ENCODE measurements at places on chromosomes 1 and 21.

GRCh38 chr1:66778969-66779368 is 22.1 kb downstream of the INSL5 start:
- DNase-seq, result no peak

DNA sequence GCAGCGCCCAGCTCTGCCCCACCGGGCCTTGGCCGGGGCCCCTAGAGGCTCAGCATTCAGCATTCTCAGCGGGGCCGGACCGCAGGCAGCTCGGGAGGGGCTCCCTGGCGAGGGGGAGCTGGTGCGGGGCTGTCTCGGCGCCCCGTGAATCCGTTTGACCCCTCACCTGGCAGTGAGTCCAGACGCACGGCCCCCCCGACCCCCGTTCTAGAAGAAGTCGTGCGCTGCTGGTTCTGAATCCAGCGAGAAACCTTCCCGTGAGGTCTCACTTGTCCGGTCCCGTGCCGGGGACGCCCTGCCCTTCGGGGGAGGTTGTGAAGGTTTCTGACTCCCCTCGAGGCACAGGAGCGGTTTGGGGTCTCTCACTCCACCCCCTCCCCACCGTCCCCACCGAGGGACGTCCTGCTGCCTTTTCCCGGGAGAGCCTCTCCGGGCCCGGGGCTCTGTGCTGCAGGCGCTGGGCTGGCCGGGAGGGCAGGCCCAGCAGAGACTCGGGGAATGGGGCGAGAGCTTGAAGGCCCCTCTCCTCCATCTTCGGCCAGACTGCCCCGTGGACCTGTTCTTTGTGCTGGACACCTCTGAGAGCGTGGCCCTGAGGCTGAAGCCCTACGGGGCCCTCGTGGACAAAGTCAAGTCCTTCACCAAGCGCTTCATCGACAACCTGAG is 655 bp downstream of the COL6A1 start:
- DNase-seq, result no peak

DNA sequence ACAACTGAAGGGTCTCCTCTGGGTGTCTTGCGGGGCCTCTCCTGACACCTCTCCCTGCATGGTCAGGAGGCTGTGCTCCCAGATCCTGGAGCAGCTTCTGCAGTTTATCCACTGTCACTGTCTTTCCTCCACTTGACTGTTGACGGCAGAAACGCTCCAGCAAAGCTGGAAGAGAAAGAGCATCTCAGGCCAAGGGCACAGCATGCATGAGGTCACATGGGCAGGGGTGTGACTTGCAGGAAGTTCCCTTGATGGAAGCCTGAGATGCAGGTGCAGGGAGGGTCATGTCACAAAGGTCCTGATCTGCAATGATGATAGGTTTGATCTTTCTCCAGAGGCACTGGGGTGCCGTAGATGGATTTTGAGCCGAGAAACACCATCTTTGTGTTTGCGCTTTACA is 23.3 kb downstream of the SLC44A3 start:
- DNase-seq, result no peak

- peak; percentile 85 for DNase-seq
Observed at GRCh38 chr1:17236779-17237560, 11.9 kb upstream of the PADI3 start.

- no peak for DNase-seq
Observed at GRCh38 chr1:150548632-150549495, at the start of gene ADAMTSL4. Gene ADAMTSL4, plus strand, starts transcription at chr1:150549408. Its CDS starts 2,881 bp downstream, at chr1:150552289.

- DNase-seq, result no peak
Observed at GRCh38 chr1:100027212-100027611, 57.4 kb downstream of the SLC35A3 start.

- DNase-seq, result no peak
Observed at GRCh38 chr1:155078469-155079209, at the start of gene EFNA3. Gene EFNA3, plus strand, starts transcription at chr1:155078837. Its CDS starts 105 bp downstream, at chr1:155078942.

- DNase-seq, result no peak
Observed at GRCh38 chr21:45299026-45299863, 11.6 kb upstream of the POFUT2 start.

GRCh38 chr1:30320581-30320890 is 402.8 kb downstream of the MATN1 start:
- DNase-seq, result no peak

DNA sequence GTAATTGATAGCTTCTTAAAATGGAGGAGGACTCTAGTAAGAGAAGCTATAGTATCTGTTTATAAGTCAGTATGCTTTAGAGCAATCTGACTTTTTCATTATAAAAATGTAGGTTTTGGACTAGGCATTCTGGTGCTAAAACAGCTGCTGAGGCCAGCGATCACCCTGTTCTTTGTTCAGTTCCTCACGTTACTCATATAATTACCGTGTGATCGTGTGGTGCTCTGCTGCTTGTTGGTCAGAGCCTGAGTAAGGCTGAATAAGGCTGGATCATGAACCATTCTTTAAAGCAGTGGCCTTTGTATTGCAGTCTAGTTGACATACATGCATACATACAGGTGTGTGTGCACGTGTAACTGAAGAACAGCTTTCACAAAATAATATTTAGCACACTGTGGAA is 25.2 kb downstream of the CDC42 start:
- DNase-seq, result no peak

- no peak for DNase-seq
Observed at GRCh38 chr1:85374160-85374559, 90.8 kb downstream of the DDAH1 start.

- no peak for DNase-seq
Observed at GRCh38 chr1:82317671-82318070, 516.9 kb downstream of the ADGRL2 start.

DNA sequence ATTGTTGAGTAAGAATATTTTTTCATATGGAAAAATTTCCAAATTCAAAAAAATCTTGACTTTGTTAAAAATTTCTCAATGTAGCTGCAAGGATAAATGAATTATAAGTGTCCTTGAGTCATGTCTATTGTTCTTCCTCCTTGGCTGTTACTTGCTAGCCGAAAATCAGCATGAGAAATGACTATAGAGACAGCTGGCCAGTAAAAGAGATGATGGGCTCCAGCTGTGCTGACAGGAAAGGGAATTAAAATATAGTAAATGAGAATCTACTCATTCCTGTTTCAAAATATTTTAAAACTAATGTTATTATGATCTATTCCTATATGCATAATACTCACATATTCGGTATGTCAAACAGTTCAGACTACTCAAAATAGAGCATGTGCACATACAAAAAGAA is 1292.6 kb downstream of the BRINP3 start:
- DNase-seq, result no peak

DNA sequence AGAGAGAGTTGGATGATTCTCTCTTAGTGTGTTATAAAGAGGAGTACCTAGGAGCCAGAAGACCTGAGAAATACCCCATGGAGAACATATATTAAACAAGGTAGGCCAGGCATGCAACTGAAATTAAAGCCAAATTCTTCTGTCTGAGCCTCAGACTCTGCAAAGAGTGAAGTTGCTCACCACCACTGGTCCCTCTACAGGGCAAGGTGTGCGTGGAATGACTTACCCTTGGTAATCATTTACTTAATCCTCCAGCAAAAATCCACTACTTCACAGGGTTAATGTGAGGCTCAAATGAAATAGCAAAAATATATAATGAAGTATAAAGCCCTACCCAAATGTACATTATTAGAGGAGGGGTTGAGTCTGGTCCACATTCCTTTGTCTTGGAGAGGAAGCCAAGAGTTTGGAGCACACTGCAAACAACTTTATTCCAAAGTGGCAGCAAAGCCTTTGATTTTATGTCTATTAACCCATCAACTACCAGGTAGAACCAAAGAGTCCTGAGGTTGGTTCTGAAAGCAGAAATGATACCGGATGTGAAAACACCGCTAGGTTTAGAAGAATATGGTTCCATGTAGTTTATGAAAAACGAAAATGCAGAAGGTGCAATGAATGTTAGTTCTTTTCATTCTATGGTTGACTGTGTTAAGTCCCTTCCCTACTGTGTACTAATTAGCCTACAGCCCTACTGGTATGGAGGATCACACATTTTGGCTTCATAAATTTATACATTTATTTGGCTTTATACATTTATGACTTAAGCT is 8.5 kb downstream of the SSR2 start:
- DNase-seq, result no peak

DNA sequence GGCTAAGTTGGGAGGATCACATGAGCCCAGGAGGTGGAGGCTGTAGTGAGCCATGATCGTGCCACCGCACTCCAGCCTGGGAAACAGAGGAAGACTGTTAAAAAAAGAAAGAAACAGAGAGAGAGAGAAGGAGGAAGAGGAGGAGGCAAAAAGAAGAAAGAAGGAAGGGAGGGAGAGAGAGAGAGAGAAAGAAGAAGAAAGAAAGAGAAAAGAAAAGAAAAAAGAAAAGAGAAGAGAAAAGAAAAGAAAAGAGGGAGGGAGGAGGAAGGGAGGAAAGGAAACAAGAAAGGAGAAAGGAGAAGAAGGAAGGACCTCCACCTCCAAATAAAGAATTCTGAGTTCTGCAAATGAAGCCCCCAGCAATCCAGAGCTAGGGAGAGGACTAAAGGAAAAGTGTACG is 82.0 kb downstream of the STUM start:
- DNase-seq, result no peak

DNA sequence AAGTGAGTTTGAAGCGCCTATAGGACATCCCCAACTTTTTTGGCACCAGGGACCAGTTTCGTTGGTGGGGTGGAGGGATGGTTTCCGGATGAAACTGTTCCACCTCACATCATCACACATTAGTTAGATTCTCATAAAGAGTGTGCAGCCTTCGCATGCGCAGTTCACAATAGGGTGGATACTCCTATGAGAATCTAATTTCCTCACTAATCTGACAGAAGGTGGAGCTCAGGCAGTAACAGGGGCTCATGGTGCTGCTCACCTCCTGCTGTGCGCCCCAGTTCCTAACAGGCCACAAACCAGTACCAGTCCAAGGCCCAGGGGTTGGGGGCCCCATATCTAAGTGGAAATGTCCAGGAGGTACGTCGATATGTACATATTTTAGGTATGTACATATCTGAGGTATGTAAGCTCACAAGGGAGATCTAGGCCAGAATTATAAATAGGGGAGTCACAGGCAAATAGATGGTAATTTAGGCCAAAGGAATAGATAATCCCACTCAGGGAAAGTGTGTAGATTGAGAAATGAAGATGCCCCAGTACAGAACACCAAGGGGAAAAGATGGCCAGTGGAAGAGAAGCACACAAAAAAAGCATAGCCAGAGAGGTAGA is 27.5 kb upstream of the RASAL2 start:
- no peak for DNase-seq

DNA sequence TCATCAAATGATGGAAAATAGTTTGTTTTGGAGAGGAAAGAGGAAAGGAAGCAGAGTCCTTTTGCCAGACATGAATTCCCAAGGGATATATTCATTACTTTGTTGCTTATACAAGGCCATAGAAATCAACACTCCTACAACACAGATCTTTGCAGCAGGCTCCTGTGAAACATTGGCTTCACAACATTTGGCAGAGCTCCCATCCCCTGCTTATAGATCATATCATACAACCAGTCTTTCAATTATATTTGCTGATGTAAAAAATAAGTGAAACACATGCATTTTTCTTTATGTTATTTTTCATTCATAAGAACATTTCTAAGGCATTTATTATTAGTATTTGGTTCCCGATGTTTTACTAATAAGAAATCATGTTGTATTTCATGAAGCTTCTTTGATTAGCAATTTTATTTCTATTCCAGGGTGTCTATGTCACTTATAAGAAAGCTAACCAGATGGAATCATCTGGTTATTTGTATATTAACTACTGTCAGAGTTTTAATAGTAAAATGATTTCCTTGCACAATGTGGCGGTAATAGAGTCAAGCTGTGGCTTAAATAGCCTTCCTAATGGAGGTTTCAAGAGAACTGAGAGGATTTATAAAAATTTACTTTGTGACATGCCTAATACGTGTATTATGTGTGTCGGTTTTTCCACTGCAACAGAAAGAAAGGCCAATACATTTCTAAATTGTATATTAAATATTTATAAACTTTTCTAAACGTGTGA is 470.3 kb upstream of the NCAM2 start:
- no peak for DNase-seq

- DNase-seq, result no peak
Observed at GRCh38 chr1:229062135-229062534, 208.8 kb upstream of the RAB4A start.

GRCh38 chr1:1806890-1807289 is 28.6 kb upstream of the NADK start:
- DNase-seq, result no peak

DNA sequence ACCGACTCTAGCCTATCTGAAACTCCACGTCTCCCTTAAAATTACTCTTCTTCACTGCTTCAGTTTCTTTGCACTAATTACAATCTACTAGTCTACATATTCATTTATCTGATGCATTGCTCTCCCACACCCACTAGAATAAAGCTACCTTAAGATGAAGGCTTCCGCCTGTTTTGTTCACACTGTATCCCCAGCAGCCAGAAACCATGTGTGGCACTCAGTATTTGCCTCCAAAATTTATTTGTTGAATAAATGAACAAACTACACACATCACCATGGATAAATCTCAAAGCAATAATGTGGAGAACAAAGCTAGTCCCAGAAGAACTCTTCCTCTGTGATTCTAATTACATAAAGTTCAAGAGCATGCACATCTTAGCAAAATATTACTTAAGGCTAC is 95.7 kb downstream of the DSCAM start:
- no peak for DNase-seq

GRCh38 chr1:228387321-228387720 is 19.3 kb downstream of the TRIM11 start:
- DNase-seq, result no peak

DNA sequence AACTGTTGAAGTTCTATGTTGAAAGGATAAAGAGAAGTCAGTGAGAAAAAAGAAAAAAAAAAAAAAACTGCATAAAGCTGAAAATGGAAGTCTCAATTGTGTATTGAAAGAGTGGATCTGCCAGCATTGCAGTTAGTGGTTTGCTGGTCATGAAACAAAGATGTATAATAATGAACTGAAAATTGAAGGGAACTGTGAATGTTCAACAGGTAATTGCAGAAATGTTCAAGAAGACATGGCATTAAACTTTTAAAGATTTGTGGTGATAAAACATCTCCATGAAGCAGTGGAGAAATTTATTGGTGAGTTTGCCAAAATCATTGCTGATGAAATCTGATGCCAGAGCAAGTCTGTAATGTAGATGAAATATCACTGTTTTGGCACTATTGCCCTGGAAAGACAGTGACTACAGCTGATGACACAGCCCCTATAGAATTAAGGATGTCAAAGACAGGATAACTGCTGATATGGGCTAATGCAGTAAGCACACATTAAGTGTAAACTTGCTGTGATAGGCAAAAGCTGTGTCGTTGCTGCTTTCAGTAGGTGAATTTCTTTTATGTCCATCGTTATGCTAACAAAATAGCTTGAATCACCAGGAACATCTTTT is 71.0 kb downstream of the RD3 start:
- no peak for DNase-seq
